ENCODE measurements at places on chromosomes 2 and 18.

GRCh38 chr2:150469706-150470274 lies 17.7 kb downstream of the RND3 start:
- no peak for DNase-seq

GRCh38 chr2:96098900-96099590 lies 17.3 kb downstream of the ADRA2B start:
- DNase-seq: no peak

DNA sequence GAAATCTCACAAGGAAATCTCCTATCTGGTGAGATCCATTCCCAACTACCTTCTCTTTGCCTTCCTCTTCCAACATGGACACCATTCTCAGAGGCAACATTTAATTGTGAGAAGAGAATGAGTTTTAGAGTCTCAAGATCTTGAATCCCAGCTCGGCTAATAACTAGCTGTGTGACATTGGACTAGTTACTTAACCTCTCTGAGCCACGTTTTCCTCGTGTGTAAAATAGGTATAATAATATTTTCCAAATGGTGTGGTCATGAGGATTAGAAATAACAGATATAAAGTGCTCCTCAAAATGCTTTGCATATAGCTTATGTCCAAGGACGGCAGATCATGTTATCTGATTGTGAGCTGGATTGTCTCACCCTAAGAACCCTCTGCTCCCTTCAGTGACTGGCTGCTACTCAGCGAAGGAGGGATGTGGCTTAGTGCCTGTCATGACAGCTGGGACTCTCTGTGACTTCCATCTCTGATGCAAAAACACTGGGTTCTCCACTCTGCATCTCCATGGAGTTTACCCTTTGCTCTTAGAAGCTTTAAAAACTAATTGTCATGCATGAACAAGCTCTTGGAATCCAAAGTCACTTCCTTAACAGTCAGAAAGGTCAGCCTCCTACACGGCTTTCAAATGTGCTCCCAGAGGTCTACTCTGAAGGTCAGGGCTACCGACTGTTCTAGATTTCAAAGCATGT lies 38.4 kb upstream of the MRPL19 start:
- DNase-seq: no peak

- DNase-seq: no peak
These were observed 59.8 kb upstream of the PELI1 start for GRCh38 chr2:64203858-64204632.

- DNase-seq: no peak
These were observed 3.0 kb downstream of the FBXO41 start for GRCh38 chr2:73281244-73281643.

DNA sequence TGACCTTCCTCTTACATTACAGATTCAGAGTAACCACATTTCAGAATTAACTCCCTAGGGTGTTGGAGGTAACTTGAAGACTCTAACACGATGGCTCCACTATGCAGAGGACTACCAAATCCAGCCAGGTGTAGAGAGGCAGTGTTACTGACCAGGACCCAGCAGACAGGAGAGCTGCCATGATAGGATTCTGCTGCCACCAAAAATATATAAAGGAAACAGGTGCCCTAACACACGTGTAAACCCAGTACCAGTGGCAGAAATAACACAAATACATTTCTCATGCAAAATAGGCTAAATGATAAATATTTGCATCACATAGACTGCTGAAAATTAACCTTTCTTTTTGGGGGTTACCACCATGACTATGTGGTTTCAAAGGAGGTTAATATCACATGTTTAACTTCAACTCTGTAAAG lies 7.0 kb downstream of the ZBTB14 start:
- DNase-seq: no peak

- no peak for DNase-seq
These were observed 856.8 kb downstream of the DPP10 start for GRCh38 chr2:115299199-115299598.

GRCh38 chr2:5590886-5591285 lies 101.3 kb upstream of the SOX11 start:
- no peak for DNase-seq

- DNase-seq: no peak
These were observed 85.3 kb downstream of the NPAS2 start for GRCh38 chr2:100905132-100905805.

DNA sequence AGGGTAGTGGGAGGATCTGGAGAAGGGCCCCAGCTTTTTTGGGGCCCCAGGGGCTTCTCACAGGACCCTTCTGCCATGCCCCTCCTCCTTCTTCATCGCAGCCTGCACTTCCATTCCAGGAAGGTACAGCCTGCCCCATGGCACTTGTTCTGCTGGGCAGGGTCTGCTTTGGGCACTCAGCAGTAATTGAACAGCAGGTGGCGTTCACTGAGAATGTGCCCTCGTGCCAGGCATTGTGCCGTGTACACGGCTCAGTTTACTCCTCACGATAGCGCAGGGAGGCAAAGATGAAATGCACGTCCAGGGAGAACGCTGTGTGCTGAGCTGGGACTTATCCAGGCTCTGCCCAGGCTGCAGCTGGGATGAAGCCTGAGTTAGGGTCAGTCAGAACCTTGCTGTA lies 54.8 kb upstream of the ASB18 start:
- no peak for DNase-seq

- DNase-seq: peak; percentile 90
These were observed at the start of gene VRK2 for GRCh38 chr2:58046585-58047372. Gene VRK2, plus strand, starts transcription at chr2:58046806. Its CDS starts 2,026 bp downstream, at chr2:58048832.

DNA sequence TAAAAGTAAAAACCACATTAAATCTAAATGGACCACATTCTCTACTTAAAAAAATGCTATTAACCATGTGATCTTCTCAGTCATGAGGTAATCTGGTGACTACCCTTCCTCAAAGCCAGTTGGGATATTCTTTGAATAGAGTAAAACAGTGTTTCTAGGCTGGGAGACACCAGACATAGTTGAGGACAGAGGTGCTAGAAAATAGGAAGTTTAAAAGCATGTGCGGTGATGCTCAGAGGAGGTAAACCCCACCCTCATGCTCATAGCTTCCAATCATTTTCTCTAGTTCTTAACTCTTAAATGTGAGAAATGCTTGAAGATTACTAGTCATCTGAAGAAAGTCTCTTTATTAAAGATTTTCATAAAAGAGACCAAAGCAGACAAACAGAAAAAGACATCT lies 30.7 kb upstream of the ELAC1 start:
- no peak for DNase-seq

- no peak for DNase-seq
These were observed 132.8 kb downstream of the ARHGAP15 start for GRCh38 chr2:143261986-143262385.

DNA sequence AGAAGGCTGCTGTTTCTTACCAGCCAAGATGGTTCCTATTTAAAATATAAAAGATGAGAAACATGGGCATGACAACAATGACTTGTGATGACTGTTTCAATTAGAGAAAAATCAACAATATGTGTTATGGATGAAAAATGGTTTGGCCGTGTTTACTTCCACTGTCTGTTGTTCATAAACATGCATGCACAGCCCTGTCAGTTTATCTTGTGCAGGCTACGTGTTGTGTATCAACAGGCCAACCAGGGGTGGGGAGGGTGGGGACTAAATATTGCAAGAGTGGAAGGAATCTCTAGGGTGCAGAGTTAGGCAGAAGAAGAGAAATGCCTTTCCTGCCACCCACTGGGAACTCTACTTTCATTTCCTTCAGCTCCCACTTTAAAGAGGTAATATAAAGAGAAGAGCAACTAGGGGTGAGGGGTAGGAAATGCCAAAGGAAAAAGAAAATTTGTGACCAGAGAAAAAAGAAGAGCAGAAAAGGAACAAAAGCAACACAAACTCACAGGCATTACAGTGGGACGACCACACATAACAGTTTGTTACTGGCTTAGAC lies 116.8 kb upstream of the MEIS1 start:
- no peak for DNase-seq

DNA sequence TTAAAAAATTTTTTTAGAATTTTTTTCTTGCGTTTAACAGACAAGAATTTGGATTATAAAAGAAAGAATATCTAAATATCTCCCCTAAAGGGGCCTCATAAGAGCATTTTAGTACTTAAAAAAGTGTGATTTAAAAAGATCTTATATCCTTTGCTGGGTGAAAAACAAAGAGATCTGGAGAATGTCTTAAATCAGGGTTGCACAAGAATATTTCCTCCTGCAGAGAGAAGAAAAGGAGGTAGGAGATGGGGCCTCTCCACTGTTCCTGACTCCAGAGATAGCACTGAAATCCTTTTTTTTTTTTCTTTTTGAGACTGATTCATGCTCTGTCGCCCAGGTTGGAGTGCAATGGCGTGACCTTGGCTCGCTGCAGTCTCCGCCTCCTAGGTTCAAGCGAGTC lies 68.5 kb upstream of the OSR1 start:
- DNase-seq: no peak

GRCh38 chr2:169018390-169018789 lies 12.7 kb downstream of the ABCB11 start:
- DNase-seq: no peak

DNA sequence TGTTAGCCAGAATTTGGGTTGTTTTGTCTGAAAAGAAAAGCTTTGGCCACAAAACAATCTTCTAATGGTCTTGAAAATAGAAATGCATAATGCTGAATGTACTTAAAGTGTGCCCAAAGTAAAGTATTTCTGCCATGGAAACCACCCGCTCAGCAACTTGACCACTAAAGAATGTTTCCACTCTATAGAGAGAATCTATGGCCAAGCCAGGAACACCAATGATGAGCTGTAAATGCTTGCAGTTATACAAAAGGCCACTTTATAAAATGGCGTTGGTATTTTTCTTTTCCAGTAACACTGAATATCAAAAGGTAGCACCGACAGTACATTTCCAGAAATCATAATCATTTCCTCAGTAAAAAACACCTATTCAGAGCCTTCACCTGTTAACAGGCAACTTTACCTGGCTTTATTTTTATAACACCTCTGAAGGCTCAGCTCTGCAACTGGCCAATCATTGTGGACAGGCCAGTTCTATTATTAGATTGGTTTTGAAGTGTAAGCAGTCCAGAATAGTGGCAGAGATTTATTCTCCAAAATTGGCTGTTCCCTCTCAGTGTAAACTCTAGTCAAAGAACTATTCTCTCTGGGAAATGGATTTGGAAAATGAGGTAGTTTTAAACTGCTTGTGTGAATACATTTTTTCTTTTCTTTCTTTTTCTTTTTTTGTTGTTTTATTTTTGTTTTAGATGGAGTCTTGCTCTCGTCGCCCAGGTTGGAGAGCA lies 36.1 kb downstream of the SLC40A1 start:
- no peak for DNase-seq

GRCh38 chr2:18445433-18446320 lies 114.8 kb downstream of the RDH14 start:
- DNase-seq: peak; percentile 65

DNA sequence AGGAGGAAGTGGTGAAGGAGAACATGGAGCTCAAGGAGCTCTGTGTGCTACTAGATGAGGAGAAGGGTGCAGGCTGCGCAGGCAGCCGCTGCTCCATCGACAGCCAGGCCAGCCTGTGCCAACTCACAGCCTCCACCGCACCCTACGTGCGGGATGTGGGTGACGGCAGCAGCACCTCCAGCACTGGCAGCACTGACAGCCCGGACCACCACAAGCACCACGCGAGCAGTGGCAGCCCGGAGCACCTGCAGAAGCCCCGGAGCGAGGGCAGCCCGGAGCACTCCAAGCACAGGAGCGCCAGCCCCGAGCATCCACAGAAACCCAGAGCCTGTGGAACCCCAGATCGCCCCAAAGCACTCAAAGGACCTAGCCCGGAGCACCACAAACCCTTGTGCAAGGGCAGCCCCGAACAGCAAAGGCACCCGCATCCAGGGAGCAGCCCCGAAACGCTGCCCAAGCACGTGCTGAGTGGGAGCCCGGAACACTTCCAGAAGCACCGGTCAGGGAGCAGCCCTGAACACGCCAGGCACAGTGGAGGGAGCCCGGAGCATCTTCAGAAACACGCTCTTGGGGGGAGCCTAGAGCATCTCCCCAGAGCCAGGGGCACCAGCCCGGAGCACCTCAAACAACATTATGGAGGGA lies 9.0 kb downstream of the CCDC85A start:
- no peak for DNase-seq

- DNase-seq: no peak
These were observed 816.8 kb downstream of the TRIB2 start for GRCh38 chr2:13533524-13533922.

DNA sequence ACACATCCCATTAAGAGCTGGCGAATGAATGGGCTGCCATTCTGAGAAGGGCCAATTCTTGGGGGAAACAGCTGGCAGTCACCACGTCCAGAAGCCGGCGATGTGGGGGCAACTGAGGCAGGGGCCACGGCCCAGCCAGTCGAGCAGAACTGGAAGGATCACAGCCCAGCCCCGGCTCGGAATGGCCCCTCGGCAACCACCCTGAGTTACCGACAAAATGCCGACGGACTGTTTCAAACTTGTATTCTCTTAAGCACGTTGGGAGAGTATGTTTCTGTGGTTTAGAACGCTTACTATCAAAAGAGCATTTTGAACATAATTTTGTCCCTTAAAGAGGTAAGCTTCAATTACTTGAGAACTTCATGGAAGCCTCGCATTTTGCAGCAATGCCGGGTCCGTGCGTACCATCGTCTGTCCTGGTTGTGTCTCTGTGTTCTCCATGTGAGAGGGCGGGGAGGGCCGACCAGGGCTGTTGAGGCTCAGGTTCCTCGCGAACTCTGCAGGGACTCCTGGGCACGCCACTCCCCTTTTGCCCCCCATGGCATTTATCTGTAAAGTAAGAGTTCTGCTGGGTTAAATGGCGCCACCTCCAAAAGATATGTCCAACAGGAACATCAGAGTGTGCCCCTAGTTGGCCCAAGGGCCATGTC lies 155.9 kb downstream of the TWIST2 start:
- DNase-seq: no peak

DNA sequence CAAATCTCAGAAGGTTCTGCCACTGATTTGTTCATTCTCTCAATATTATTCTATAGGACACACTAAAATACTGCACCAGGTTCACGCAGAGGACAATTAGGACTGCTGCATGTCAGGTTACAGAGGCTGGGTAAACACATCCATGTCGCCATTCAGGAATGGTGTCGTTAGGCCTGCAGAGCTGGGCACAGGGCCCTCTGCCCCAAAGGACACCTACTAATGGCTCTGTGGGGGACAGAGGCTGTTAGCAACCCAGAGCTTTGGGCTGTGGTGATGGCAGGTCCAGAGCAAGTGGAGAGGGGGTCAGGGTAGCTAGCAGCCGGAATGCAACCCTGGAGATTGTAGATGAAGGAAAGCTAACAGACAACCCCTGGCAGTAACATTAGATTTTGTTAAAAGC lies 115.9 kb downstream of the TTC32 start:
- DNase-seq: no peak

DNA sequence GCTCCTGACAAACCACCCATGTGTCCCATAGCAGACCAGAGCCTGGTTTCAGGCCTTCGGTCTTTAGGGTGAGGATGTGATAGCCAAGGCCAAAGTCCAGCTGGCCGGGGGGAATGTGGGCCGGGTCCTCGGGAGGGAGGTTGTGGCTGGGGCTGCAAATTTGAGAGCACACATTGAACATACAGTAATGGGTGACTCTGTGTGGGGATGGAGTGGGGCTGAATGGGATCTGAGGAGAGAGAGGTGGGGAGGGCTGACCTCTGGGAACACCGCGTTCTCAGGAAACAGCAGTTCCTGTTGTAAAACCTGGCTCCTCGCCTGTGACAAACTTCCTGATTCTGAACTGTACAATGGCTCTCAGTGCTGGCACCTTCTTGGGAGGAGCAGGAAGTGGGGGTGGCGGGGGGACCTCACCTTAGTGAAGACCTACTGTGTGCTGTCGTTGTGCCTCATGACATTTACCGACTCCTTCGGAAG lies 48.8 kb downstream of the MCFD2 start:
- no peak for DNase-seq

GRCh38 chr2:229715895-229716507 lies 1.6 kb upstream of the DNER start:
- DNase-seq: no peak
